ENCODE measurements at places on chromosomes 16 and 17. TPM values are rescaled to one million over a fixed set of nuclear protein-coding genes. Genes with fewer than 3 reads are reported as not detected.

The ZSWIM7 gene
- 30.6 TPM for total RNA-seq

The C16orf92 gene
- total RNA-seq: not detected

The HOXB8 gene
- 11.2 TPM for total RNA-seq

The GNAO1 gene
- total RNA-seq: 0.05 TPM

The KCNH4 gene
- not detected for total RNA-seq

The SLC39A11 gene
- 8.6 TPM for total RNA-seq

The SULT1A4 gene
- total RNA-seq: 2.0 TPM

The KRT31 gene
- not detected for total RNA-seq

The KRTAP4-5 gene
- not detected for total RNA-seq

The PPP1R27 gene
- total RNA-seq: not detected

GRCh38 chr17:82696916-82697807, 1.3 kb downstream of the RAB40B start:
- no peak for DNase-seq

GRCh38 chr17:36777118-36777517, 160.2 kb upstream of the LHX1 start:
- no peak for DNase-seq

GRCh38 chr17:35991075-35991474, 4.5 kb upstream of the CCL14 start:
- DNase-seq: no peak

GRCh38 chr16:27551036-27551435, 1.1 kb downstream of the KATNIP start:
- DNase-seq: no peak

DNA sequence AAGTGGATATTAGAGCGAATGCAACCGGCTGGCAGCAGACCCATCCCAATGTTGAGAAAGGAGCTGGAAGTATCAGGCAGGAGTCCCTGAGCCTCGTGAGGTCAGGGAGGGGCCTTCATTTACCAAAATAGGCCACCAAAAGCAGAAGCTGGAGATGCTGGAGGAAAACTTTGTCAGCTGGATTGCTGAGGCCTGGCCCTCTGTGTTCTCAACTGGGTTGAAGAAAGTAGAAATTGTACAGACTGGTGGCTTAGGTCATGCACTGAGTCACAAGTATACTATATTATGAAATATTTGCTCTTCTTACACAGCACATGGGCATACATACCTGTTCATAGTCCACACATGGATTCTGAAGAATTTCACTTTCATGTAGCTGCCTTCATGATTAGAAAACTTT, 23.2 kb upstream of the TEKT3 start:
- DNase-seq: no peak

DNA sequence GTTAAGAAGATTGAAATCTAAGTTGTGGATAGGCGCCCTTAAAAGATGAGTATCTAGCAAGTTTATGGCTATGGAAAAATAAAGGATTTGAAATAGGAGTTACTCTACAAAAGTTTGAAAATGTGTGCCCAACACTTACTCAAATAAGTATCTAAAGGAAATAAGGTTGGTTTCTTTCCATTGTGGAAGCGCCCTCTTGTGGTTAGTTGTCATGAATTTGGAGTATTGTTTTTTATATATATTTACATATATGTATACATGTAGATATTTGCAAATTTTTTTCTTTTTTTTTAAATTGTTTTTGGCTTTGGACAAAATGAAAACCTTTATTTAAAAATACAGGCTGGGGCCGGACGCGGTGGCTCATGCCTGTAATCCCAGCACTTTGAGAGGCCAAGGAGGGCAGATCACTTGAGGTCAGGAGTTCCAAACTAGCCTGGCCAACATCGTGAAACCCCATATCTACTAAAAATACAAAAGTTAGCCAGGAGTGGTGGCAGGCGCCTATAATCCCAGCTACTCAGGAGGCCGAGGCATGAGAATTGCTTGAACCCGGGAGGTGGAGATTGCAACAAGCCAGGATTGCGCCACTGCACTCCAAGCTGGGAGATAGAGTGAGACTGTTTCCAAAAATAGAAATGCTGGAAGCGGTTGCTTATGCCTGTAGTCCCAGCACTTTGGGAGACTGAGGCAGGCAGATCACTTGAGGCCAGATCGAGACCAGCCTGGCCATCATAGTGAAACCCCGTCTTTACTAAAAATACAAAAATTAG, 24.0 kb upstream of the VPS4A start:
- DNase-seq: peak; percentile 32

DNA sequence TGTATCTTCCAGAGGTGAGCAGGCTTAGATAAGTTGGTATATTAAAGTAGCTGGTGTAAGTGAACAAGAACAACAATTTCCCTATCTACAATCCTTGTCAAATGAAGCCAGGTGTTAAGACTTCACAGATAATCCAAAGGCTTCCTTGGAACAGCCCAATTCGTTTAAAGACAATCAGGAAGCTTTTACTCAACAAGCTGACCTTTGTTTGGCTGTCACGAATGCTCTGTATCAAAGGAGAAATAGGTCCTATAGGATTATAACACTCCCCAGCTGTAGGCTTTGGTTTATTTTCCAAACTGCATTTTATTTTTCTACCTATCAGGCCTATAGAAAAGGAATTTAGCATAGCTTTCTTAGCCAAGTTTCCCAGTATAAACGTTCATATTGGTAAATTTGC, 766.5 kb upstream of the GOT2 start:
- DNase-seq: no peak

- no peak for DNase-seq
Measured at GRCh38 chr16:56119133-56119532, 72.2 kb upstream of the GNAO1 start.

GRCh38 chr17:16981928-16982327, 10.0 kb upstream of the TNFRSF13B start:
- DNase-seq: no peak

- DNase-seq: no peak
Measured at GRCh38 chr17:83117583-83117982, 38.2 kb downstream of the METRNL start.

- DNase-seq: peak; percentile 94
Measured at GRCh38 chr16:31459687-31460581, 633 bp downstream of the ARMC5 start.

DNA sequence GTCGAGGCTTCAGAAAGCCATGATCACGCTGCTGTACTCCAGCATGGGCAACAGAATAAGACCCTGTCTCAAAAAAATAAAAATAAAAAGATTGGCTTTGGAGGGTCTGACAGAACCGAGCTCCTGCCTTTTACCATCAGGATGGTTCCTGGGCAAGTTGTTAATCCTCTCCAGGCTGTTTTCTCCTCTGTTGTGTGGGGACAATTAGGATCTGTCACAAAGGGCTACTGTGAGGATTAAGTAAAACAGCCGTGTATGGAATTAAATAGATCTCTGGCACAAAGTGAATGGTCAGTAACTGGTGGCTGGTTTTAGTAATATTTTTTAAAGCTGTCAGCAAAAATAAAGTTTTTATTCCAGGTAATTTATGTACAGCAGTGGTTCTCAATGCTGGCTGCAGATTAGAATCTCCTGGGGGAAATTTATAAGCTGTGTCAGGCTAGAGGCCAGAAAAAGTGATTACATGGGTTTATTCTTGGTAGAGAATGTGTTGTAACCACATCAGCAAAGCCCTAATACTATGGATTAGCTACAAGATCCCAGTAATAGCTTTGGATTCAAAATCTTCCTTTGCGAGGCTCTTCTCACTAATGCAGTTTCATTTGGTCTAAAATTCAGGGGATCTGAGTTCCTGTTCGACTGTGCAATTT, 47.2 kb downstream of the GPRC5B start:
- no peak for DNase-seq

DNA sequence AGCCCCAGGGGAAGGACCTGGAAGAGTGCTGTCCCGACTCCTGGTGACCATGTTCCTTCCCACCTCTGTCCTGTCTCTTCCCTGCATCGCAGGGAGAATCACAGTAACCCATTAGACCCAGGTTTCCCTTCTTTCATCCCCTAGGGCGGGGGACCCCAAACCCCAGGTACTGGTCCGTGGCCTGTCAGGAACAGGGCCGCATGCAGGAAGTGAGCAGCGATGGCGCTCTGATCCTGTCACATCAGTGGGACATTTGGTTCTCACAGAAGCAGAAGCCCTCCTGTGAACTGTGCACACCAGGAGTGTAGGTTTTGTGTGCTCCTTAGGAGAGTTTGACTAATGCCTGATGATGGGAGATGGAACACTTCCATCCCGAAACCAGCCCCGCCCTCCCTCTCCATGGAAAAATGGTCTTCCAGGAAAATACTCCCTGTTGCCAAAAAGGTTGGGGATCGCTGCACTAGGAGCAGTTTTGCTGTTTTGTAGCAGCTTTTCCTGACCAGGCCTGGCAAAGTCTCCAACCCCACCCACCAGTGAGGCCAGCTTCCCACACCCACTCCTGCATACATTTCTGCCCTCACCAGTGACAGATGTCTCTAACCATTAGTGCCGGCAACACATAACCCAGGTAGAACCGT, 10.5 kb downstream of the MNT start:
- no peak for DNase-seq

- DNase-seq: no peak
Measured at GRCh38 chr17:19539040-19539399, 5.4 kb downstream of the SLC47A1 start.

- peak; percentile 88 for DNase-seq
Measured at GRCh38 chr16:89602273-89602951, 11.0 kb upstream of the DPEP1 start.

GRCh38 chr17:29169806-29170591, 10.2 kb downstream of the MYO18A start:
- no peak for DNase-seq

DNA sequence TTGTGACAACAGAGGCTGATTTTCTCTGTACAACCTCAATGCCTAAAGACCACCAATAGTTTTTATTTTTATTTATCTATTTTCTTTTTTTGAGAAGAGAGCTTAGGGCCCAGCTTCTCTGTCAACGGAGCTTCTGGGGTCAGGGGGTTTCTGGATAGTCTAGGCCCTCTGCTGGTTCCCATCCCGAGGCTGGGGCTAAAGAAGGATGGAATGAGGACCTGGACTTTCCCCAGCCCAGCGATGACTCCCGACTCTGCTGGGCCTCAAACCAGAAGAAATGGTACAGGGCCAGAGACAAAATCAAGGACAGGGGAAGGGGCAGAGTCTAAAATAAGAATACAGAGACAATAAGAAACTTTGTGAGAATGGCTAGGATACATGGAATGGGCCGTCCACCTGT, 5.7 kb upstream of the TSPOAP1 start:
- DNase-seq: no peak

- peak; percentile 68 for DNase-seq
Measured at GRCh38 chr16:3173892-3174617, 13.9 kb upstream of the OR1F1 start.

- no peak for DNase-seq
Measured at GRCh38 chr16:27311448-27311830, 2.3 kb upstream of the IL4R start.

- no peak for DNase-seq
Measured at GRCh38 chr17:4584917-4585637, 748 bp downstream of the SMTNL2 start.

DNA sequence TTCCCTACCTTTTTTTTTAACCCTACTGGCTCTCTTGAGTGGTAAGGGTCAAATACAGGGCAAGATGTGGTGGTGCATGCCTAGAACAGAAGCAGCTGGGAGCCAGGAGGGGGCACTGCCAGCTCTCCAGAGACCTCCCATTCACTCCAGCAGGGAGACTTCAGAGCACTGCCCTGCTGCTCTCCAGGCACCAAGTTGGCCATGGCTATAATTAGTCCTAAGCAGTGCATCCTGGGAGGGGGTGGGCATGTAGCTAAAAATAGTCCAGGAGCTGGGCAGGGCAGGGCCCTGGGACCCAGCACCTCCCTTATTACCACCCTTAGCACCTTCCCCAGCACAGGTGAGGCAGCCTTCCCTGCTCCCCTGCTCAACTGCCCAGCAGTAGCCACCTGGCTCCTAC, 3.5 kb downstream of the CORO6 start:
- peak; percentile 56 for DNase-seq

DNA sequence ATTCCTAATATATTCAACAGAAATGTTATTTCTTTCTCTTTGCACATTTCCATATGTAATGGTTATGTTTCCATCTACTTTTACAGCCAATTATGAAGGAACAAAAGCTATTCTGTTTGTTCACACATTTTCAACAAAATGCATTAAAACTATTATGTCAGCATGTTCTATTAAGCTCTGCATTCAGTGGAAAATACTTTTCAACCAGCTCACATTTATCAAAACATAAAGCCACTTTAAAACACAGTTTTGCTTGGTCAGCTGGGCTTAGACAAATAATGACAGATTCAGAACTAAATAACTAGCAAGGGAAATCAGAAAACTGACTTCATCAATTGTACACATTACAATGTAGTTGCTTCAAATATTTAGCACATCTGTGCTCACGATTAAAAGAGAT, 6.9 kb downstream of the SALL1 start:
- no peak for DNase-seq

GRCh38 chr17:73069841-73070240, 22.6 kb downstream of the SLC39A11 start:
- DNase-seq: no peak
